NT2/D1 (cell line): ENCODE measurements at places on chromosomes 2 and 18.

- no peak for DNase-seq
Measured at GRCh38 chr2:14681608-14682007, 49.1 kb downstream of the LRATD1 start.

GRCh38 chr2:129777762-129778583, 201.5 kb upstream of the RAB6C start:
- no peak for DNase-seq

- DNase-seq = no peak
Measured at GRCh38 chr2:176126929-176127773, 2.4 kb upstream of the HOXD8 start.

- no peak for DNase-seq
Measured at GRCh38 chr18:45284174-45284573, 331.1 kb upstream of the SLC14A2 start.

DNA sequence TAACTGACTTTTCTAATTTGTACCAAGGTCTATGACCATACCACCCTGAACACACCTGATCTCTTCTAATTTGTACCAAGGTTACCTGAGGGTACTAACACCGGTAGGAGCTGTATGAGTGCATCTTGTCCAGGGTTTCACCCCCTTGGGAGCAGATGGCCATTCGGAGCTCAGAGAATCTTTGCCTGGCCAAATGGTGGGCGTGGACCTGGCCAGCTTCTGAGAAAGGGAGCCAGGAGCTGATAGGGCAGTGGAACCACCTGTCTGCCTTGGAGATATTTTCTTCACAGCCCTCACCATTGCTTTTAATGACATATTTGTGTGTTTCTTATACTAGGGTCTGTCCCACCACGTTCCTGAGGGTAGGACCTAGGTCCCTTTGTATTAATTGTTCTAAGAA, 188.9 kb downstream of the LDLRAD4 start:
- DNase-seq = no peak
